ENCODE measurements at places on chromosomes 3 and 15.

DNA sequence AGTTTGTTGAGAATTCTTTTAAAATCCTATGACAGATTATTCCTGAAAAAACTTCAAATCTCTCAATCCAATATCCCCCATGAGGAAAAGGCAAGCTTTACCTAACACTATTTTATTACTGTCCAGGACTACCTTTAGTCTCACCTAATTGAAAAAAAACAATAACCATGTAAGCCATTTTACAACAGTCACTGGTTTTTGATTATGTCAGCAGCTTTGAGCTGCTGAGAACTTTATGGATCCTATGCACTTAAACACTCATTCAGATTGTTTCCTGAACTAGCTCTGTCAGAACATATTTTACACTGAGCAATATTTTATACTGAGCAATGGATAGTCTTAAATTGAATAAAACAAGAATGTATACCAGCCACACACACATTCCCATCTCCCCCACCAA, 79.9 kb downstream of the ZBBX start:
- DNase-seq = no peak

GRCh38 chr3:110193074-110193473, 855.7 kb upstream of the DPPA4 start:
- DNase-seq = no peak

DNA sequence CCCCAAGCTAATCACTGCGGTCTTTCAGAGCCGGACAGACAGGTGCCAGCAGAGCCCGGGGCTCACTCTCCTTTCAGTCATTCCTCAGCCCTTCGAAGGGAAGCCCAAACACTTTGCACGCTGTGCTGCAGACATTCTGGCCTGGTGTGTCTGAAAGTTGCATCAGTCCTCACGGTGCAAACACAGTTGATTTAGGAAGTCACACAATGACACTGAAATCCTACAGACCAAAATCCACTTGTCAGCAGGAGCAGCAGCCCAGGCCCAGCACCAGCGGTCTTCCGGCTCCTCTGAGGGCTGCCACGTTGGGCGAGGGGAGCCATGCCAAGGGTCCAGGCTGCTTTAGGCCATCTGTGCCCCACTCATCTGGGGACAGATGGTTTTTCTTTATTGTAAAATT, 61.6 kb downstream of the RGMA start:
- no peak for DNase-seq

GRCh38 chr3:195450731-195451229, 8.0 kb upstream of the ACAP2 start:
- peak; percentile 61 for DNase-seq

- peak; percentile 47 for DNase-seq
Observed at GRCh38 chr3:50170689-50171088, 15.6 kb downstream of the SEMA3F start.

- no peak for DNase-seq
Observed at GRCh38 chr15:80638553-80639167, 56.5 kb upstream of the ABHD17C start.

All from AG08396 (cell line).